ENCODE measurements at places on chromosomes 2 and 18. TPM values are rescaled to one million over a fixed set of nuclear protein-coding genes. Genes with fewer than 3 reads are reported as not detected.

RAB6D gene
- total RNA-seq, result under 0.01 TPM

L3MBTL4 gene
- 0.49 TPM for total RNA-seq

ZNF24 gene
- 28.3 TPM for total RNA-seq

RAMP1 gene
- 0.85 TPM for total RNA-seq

AQP12A gene
- not detected for total RNA-seq

LHCGR gene
- total RNA-seq, result not detected
